OCI-LY7 (cell line): ENCODE measurements at places on chromosomes 6 and 20. TPM values are rescaled to one million over a fixed set of nuclear protein-coding genes. Genes with fewer than 3 reads are reported as not detected.

- DNase-seq = peak; percentile 79
Observed at GRCh38 chr20:2301164-2301622, 5.4 kb downstream of the TGM3 start.

MED23 gene
- 34.2 and 39.9 TPM in 2 replicates for total RNA-seq

- no peak for DNase-seq
Observed at GRCh38 chr20:32807706-32808105, 12.0 kb upstream of the MAPRE1 start.

- peak; percentile 22 for DNase-seq
Observed at GRCh38 chr6:17565399-17565798, 34.7 kb upstream of the FAM8A1 start.

- peak; percentile 39 for DNase-seq
Observed at GRCh38 chr20:45970646-45971424, 1.2 kb downstream of the ZNF335 start.

DNA sequence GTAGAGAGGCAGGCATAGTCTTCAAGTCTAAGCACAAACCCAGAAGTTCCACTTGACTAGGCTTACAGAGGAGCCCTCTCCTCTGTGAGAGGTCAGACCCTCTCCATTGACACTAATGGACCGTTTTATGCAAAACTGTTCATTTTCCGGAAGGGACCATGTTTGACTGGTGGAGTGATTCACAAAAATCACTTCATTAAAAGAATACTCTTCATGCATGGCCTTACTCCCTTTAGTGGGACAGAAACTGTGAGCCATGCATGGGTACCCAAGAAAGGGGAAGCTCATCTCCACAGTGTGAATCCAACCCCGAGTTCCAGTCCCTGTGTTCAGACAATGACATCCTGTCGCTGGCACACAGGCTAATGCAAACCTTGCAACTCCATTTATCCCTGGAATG is 63.2 kb downstream of the OLIG3 start:
- DNase-seq = peak; percentile 93

DNA sequence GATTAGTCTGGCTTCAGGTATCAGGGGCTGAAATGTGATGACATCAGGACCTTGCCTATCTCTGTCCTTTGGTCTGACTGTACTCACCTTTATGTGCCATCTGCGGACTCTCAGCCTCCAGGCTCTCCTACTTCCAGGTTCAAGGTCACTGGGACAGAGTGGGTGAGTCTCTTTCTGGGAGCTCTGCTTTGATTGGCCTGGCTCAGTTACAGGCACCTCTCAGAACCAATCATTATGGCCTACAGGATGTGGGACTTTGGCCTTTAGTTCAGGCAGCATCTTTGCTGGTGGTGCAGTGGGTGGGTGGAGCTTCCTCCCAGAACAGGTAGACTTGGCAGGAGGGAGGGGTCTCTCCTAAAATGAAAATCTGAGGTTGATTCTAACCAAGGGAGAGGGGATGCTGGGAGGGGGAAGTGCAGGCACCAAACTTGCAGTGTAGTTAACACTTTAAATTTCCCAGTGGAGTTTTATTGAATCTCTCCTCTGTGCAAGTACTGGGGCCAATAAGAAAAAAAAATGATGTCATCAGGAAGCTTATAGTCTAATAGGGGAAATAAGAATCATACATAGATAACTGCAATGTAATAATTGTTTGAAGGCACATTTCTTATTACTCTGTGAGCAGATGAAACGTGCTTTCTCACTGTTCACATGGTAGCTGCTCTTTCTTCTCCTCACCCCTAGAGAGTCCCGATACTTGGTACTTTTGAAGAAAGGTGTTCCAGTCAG is 53.4 kb downstream of the SLC24A3 start:
- peak; percentile 11 for DNase-seq

TREM1 gene
- 0.51 and 0.55 TPM in 2 replicates for total RNA-seq

DNA sequence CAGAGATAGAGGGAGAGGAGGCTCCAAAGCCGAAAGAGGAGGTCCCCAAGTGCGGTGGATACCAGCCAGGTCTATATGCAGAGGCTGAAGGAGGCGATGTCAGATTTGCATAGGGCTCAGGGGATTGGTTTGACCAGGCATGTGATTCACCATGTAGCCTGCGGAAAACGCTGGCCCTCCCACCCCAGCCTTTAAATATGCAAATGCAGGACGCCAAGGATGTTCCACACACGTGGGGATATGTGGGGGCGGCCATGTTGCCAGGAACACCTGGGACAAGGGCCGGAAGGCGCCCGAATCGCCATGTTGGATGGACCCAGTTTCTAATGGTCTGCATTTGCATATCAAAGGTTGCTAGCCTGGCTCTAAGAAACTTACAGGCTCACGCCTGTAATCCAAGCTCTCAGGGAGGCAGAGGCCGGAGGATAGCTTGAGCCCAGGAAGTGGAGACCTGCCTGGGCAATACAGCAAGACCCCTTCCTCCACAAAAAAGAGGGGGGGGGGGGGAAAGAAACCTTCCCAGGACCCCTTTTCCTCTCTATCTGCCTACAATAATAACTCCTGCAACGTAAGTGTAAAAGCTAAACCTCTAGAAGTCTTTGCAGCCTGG is 110.5 kb downstream of the TULP4 start:
- DNase-seq = no peak

DNA sequence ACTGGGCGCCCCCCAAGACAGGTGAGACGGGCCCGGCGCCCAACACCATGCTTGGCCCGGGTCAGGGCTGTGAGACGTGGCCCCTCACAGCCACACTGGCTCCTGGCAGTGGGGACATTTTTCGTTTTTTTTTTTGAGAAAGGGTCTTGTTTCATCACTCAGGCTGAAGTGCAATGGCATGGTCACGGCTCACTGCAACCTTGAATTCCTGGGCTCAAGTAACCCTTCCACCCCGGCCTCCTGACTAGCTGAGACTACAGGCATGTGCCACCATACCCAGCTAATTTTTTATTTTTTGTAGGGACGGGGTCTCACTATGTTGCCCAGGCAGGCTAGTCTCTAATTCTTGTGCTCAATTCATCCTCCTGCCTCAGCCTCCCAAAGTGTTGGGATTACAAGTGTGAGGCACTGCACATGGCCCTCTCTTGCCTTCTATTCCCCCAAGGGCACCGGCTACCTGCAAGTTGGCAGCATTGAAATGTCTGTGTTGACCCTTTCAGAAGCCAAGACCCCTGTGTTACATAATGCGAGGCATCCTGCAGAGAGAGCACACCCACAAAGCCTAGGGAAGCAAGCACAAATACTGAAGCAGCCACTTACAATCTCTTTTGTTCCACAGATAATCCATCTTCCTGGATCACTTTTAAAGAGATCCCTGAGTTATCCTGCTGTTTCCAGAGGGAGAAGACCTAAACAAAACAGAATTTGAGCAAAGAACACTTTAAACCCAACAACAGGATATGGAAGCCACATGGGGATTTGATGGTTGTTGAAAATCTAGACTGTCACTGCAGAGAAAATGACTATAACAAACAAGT is 57.5 kb upstream of the SLC4A11 start:
- DNase-seq = no peak

GLP1R gene
- total RNA-seq = not detected in 2 replicates

MAPK13 gene
- 1.2 and 1.8 TPM in 2 replicates for total RNA-seq

SLC22A3 gene
- not detected in 2 replicates for total RNA-seq

- DNase-seq = no peak
Observed at GRCh38 chr6:111973927-111974639, 79.8 kb upstream of the CCN6 start.

CAGE1 gene
- total RNA-seq = 0.27 and 0.55 TPM in 2 replicates

PPP1R14C gene
- total RNA-seq = 1.3 and 1.8 TPM in 2 replicates

HLA-DMB gene
- 77.0 and 78.5 TPM in 2 replicates for total RNA-seq

DNA sequence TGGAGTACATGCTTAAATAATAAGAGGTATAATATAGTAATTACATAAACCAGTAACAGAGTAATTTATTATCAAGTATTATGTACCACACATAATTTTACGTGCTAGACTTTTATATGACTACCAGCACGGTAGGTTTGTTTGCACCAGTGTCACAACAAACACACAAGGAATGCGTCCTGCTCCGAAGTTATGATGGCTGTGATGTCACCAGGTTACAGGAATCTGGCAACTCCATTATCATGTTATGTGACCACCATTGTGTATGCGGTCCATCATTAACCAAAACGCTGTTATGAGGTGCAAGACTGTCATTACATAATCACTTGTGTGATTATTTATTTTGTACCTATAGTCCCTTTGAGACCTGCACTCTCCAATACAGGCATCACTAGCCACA is 235.2 kb upstream of the PMEPA1 start:
- no peak for DNase-seq

- peak; percentile 92 for DNase-seq
Observed at GRCh38 chr20:53040693-53041589, 68.8 kb downstream of the TSHZ2 start.

ALDH8A1 gene
- not detected in 2 replicates for total RNA-seq

DNA sequence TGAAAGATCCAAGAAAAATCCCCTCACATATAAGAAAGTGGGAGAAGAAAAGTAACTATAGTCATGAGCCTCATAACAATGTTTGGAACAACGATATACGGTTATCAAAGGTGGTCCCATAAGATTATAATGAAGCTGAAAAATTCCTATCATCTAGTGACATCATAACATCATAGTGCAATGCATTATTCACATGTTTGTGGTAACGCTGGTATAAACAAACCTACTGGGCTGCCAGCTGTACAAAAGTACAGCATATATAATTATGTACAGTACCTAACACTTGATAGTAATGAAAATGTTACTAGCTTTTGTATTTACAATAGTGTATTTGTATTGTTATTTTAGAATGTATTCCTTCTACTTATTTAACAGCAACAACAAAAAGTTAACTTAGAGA is 240.7 kb downstream of the RNGTT start:
- DNase-seq = no peak

GRCh38 chr6:19309661-19310060 is 527.5 kb upstream of the ID4 start:
- DNase-seq = peak; percentile 39

SLC9A8 gene
- total RNA-seq = 22.0 and 28.7 TPM in 2 replicates

GRCh38 chr6:1285956-1286355 is 25.9 kb upstream of the FOXQ1 start:
- no peak for DNase-seq

- DNase-seq = peak; percentile 45
Observed at GRCh38 chr6:36594816-36595643, 868 bp downstream of the SRSF3 start.

- DNase-seq = no peak
Observed at GRCh38 chr6:163438940-163439335, 24.4 kb downstream of the QKI start.

DNA sequence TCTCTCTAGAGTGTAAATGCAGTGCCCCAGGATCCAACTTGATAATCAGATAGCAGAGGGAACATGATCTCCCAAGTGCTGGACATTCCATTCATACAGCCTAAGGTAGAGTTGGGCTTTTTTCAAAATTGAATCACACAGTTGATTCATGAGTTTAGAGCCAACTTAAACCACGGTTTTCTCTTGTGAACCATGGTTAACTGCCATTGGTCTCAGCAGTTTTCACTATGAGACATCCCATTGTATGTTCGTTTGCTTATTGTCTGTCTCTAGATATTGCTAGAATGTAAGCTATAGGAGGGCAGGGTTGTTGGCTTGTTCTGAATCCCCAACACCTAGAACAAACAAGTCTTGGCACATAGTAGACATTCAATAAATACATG is 37.2 kb upstream of the TAF8 start:
- no peak for DNase-seq

DNA sequence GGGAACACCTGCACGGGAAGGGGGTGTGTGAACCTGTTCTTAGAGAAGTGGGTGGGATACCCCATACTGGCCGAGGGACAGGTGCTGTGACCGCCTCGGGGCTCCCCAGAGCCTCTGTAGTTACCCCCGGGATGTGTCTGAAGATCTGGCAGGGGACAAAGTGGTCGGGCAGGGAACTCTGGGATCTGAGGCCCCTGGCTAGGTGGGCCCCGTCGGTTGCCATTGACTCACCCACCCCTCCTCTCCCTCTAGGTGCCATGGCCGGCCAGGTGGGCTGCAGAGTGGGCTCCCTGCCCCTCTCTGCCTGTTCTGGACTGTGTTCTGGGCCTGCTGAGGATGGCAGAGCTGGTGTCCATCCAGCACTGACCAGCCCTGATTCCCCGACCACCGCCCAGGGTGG is 4.3 kb downstream of the BIRC7 start:
- no peak for DNase-seq

BHLHE23 gene
- total RNA-seq = not detected in 2 replicates

DNA sequence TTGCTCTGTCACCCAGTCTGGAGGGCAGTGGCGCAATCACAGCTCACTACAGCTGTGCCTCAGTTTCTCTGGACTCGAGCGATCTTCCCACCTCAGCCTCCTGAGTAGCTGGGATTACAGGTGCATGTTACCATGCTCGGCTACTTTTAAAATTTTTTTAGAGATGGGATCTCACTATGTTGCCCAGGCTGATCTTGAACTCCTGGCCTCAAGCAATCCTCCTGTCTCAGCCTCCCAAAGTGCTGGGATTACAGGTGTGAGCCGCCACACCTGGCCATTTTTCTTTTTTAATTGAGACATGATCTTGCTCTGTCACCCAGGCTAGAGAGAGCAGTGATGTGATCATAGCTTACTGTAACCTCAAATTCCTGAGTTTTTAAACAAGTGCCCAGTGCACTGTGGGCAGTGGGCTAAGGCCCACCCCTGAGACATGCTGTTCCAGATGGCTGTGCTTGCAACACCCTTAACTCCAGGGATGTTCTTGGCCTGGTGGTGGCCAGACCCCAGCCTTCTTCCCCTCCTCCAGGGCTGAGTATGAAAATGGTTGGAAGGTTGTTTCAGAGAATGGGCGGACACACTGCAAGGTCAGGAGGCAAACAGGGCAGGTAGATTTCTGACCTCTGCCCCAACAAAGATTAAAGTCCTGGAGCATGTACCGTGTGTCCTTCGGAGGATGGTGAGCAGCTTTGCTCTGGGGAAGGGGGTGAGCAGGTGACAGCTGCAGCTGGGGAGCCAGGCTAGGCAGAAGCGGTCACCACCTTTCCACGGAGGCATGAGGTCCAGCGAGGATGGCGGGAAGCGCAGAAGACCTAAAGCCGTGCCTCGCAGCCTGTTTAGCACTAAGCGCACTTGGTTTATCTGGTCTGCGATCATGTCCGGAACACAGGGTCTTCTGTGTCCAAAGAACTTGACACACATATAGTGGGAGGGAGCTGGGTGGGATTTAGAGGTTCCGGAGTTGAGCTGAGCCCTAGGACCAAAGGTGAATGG is 1.4 kb upstream of the FAM83C start:
- DNase-seq = no peak

- DNase-seq = no peak
Observed at GRCh38 chr6:135121434-135121833, 59.7 kb upstream of the MYB start.

GRCh38 chr6:112802144-112802543 is 455.0 kb downstream of the RFPL4B start:
- no peak for DNase-seq

- no peak for DNase-seq
Observed at GRCh38 chr6:8588176-8588575, 152.8 kb upstream of the SLC35B3 start.
